ENCODE measurements at places on chromosomes 2 and 18.

DNA sequence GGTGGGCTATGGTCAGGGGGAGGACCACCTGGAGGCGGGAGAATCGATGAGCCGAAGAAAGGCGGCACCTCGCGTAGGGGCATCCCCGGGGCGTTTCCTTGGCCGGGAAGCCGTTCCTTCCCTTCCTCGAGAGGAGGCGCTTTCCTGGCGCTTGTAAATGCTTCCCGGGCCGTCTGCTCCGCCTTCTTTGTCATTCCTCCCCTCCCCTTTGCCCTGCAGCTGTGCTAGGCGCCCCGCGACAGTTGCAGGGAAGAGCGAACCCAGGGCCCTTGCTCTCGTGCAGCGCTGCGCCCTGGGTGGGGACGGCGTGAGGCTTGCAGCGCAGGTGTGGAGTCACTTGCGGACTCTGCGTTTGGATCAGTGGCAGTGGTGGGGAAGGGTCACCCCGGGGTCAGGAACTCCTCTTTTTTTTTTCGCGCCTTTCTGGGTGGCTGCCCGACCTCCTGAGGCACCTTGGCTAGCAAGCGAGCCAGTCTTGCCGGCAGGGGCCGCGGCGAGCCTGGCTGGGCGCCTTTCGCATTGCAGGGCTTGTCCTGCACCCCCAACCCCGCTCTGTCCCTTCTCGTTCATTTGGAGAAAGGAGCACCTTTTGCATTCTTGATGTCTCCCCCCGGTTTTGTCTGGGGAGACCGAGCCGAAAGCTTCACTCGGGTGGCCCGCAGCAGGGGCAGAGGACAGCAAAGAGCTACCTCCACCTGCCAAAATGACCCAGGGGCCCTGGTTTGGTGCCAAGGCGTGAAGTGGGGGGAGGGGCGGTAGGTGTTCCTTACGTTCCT lies 858 bp downstream of the KCNS3 start:
- peak; percentile 46 for DNase-seq

DNA sequence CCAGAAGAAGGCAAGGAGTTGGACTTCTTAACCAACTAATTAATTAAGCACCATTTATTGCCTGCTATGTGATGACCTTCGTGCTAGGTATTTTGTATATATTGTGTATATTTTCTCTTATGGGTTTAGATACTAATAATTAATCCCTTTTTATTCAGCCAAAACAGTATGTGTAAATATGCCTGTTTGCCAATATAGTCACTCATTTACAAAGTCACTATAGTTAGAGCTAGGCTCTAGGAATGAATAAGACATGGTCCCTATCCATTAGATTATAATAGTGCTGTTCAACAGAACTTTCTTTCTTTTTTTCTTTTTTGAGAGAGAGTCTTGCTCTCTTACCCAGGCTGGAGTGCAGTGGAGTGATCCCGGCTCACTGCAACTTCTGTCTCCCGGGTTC lies 51.4 kb downstream of the GREB1L start:
- no peak for DNase-seq

GRCh38 chr2:233705911-233706506 lies 6.7 kb upstream of the UGT1A5 start:
- DNase-seq = no peak

DNA sequence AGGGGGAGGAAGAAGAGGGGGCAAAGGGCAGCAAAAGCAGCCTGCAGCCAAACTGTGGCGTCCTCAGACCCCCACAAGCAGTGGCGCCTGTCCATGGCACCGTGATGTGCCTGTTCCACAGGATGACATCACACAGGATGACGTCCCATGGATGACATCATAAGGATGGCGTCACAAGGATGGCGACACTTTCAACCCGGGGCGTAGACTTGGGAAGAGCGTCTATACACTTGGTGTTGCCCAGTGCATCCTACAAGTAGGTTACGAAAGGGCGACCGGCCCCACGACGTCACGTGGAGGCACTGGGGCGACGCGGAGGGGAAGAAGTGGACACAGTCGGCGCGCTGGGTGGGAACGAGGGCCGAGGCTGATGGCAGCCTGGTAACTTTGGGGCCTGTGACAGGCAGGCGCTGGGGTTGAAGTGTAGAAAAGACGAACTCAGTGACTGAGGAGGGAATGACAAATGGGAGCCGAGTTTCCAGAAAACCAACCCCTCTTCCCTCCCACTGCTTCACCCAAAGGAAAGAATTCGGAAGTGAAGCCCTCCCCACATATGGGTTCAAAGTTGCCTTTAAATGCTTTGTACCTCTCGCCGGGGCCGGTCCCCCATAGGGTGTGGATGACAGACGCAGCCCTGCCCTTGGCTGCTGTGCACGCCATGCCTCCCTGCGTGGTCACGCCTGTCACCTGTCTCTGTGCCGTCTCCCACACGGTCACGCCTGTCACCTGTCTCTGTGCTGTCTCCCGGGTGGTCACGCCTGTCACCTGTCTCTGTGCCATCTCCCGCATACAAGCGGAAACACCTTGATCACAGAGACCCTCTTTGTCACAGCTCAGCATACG lies 13.4 kb upstream of the KCNG2 start:
- DNase-seq = no peak

DNA sequence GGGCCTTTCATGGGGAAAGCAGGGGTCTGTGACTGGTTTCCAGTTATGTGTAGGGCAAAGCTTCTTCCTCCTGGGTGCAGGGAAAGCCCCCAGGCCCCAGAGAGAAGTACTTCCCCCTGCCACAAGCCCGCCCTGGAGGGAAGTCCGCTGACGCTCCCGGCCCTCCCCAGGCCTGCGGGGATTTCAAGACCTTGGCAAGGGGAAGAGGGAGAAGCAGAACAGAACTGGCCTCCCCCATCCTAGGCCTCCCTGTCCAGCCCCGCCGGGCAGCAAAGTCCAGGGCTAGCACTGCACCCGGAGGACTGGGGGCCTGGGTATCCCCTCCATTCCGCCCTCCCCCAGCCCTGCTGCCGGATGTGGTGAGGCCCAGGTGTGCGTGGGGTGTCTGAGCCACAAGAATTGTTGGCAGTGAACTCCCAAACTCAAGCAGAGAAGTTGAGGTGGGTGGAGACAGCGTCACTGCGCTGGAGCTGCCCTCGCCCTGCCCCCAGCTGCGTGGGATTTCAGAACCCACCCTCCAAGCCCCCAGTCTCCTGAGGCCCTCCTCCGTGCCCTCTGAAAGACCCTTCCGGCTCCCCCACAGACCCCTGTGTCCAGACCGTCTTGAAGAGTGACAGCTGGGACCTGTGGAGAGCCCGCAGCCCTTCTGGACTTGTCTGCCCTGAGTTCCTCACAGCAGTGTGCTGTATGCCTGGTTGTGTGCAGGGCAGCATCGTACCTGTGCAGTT lies 1.1 kb upstream of the DUSP2 start:
- peak; percentile 87 for DNase-seq

DNA sequence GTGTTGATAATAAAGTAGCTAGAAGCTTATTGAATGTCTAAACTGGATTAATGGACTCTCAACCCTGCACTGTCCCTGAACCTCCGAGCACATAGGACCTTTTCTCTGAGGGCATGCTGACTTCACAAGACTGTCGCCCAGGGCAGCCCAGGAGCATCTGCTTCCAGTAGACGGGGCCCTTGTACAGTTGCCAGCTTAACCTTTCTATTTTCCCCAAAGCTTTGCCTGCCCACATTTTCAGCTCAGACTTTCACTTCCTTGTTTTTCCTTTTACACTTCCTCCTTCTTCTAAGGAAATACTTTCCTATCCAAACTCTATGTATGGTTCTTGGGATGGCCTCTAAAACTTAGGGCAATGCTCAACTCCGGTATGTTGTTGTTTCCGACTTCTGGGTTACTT lies 1.3 kb downstream of the VWA3B start:
- no peak for DNase-seq

GRCh38 chr18:57644540-57644939 lies 22.9 kb upstream of the NARS1 start:
- DNase-seq = no peak

DNA sequence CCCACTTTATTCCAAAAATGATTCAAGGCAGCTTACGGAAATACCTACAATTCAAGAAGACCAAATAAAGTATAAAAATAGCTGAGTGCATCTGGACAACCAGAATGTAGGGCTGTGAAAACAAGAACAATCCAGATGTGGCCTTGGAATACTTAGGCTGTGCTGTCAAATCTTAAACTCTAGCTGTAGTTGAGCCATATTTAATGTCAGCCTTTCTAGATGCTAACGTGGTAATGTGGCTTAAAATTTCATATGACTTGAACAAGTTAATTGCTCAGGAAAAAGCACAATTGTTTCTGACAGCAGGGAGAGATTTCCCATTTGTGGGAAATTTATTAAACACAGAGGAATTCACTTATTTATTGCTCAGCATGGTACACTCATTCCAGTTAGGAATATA lies 14.6 kb upstream of the NAPG start:
- DNase-seq = no peak

DNA sequence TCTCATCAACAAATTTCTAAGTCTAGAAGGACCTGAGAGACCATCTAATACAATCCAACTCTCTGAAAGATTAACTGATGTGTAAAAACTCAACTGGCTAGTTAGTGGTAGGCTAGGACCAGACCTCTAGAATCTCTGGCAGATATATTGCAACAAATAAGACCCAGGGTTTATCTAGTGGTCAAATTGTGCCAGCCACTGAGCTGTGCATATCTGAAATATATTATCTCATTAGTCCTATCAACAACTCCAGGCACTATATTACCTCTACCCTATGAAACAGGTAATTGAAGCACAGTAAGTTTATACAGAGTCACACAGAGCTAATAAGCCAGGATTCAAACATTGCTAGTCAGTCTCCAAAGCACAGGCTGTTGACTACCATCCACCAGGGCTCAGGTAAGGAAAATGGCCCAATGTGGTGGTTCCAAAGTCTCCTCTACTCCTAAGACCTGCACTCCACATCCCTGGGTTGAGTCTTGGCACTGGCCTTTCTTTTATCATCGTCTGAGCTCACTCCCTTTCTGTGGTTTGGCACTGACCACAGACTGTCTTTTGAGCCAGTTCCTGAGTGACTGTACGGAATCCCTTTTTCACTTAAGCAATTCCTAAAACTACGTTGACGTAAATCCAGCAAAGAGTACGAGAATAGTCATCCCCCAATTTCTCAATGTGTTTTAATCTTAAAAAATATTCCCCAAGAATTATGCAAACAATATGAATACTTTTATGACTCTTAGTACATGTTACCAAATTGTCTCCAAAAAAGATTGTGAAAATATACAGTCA lies 11.9 kb upstream of the PID1 start:
- DNase-seq = no peak

- no peak for DNase-seq
These were observed 129.4 kb upstream of the UXS1 start for GRCh38 chr2:106323337-106324013.

DNA sequence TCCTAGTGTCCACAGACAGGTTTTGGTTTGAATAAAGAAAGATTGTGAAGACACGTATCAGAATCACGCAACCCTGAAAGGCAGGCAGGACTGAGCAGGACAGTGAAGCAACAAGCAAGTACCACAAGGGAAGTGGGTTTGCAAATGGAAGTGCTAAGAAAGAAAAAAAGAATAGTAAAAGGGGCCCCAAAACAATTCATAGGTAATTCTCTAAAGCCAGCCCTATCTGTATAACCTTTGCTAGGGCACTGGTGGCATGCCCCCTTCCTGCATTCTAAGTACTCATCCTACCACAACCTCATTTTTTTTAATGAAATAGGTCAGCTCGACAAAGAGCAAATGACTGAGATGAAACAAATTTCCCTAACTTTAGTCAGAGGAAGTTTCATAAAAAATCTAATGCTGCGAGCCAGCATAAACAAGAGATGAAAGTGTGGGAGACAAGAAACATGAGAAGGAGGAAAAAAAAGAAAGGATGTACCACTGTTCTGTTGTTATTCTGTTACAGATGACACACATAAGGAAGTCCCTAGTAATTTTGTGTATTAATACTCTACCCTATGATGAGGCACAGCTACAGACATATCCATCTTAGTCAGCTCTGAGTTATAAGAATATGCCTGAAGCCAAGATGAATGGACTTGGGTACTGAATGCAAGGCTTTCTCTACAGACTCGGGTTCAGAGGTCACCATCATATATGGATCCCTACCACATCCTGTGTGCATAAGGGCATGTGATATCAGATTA lies 32.2 kb downstream of the IKZF2 start:
- DNase-seq = peak; percentile 29

Measured in GM13977 (cell line).